ENCODE measurements at places on chromosomes 7 and 10.
A peak's percentile ranks its signal among the peaks of the same experiment; 100 is the strongest.

DNA sequence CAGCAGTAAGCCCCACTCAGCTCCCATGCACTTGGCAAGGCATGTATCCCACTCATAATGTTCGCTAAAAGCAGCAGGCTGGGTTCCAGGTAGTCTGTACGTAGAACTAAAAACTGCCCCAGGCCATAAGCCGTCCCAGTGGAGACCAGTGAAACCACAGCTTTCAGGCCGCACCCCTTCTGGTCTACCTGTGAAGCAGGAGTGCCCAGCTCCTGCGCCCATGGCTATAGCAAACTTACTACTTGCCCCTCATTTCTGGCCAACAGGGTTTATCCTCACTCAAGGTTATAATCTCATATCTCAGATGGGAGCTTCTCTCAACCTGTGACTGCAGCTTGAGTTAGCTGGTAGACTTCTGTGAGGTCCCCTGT lies 338.2 kb upstream of the LRRTM3 start:
- DNase-seq, result no peak

GRCh38 chr7:83930262-83930661 lies 264.3 kb downstream of the SEMA3A start:
- DNase-seq, result peak; percentile 50

- no peak for DNase-seq
Observed at GRCh38 chr10:9301148-9301547, 1246.7 kb downstream of the GATA3 start.

- DNase-seq, result peak; percentile 14
Observed at GRCh38 chr7:69654381-69654780, 56.1 kb downstream of the AUTS2 start.

DNA sequence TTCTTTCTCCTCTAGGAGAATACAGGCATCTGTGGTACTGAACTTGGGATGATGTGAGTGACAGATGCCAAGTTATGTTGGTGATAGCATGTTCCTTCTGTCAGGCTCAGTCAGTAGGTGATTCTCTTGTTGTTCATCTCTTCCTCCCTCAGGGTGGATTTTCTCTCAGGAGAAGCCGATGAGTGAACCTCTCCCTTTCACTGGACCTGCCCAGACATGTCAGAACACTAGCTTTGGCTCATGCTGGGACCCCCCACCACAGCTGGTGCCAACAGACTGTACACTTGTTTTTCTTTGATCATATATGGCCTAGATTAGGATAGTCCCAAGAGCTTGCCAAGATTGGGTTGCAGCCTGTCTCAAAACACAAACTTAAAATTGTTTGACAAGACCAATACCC lies 129.4 kb downstream of the BMPER start:
- DNase-seq, result no peak

DNA sequence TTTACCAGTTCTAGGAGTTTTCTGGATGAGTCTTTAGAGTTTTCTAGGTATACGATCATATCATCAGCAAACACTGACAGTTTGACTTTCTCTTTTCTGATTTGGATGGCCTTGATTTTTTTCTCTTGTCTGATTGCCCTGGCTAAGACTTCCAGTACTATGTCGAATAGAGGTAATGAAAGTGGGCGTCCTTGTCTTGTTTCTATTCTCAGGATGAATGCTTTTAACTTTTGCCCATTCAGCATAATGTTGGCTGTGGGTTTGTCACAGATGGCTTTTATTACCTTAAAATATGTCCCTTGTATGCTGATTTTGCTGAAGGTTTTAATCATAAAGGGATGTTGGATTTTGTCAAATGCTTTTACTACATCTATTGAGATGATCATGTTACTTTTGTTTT lies 223.2 kb upstream of the COBL start:
- DNase-seq, result no peak

GRCh38 chr7:1856888-1857441 lies 186.9 kb downstream of the ELFN1 start:
- DNase-seq, result no peak

- peak; percentile 93 for DNase-seq
Observed at GRCh38 chr7:63900394-63901203, 98.0 kb upstream of the ZNF722 start.

DNA sequence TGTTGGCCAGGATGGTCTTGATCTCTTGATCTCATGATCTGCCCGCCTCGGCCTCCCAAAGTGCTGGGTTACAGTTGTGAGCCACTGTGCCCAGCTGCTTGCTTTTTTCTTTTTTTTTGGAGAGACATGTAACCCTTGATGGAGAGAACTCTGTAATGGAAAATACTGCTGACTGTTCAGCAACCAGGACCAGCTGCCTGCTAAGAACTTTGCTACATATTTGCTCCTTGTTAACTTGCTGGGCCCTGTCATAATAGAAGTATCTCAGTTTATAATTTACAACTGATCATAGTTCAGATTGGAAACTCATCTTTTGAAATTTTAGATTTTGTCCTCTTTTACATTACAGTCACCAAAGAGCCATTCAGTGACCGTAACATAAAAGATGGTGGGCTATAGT lies 34.9 kb downstream of the TASOR2 start:
- DNase-seq, result no peak

DNA sequence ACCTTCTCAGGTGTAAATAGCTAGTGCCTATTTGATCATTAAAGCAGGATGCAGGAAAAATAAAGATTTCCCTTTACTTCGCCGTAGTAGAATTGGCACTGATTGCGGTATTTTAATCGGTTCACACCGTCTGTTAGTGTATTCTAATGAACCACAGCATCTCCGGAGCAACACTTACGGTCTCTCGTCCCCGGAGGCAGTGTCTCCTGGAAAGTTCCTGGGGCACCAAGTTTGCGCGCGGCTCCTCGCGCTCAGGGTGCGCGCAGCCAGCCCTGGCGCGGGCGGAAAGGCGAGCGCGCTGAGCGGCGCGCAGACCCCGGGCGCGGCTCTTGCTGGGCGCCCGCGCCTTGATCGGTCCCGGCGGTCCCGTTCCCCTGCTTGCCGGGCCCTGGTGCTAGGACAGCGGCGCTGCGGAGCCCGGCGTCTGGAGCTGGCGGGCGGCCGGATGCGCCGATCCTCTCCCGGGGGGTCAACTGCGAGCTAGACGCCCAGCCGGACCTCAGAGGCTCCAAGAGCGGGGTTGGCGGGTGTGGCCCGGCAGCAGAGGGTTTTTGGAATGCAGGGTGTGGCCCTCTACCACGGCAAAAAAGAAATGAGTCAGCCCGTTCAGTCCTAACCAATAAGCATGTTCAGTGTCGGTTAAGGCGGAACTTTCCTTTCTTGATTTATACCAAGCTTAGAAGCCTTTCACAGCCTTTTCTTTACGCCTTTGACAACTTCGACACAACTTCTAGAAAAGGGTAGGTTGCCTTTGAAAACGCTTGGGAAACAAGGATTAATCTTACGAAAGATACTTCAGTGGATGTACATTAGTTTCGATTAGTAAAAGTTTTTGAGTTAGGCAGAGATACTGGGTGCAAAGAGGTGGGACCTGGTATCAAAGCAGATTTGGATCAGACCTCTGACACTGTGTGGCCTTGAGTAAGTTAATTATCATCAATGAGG lies 166.8 kb upstream of the ASAH2 start:
- DNase-seq, result peak; percentile 89

- DNase-seq, result no peak
Observed at GRCh38 chr10:16597656-16598055, 76.0 kb upstream of the C1QL3 start.

DNA sequence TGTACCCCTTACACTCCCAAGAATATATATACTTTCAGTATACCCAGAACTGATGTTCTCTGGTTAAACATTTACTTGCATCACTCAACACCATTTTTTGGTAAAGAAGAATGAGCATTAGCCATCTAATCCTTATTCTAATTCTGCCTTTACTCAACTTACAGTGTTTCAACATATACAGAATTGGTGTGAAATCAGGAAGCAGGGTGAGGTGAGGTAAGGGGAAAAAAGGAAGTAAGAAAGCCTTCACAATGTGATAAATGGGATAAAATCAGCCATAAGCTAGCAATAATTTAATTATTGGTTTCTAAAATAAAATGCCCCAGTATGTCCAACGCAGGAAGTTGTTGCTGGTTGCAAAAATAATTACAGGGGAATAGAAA lies 605.4 kb downstream of the KCNMA1 start:
- peak; percentile 9 for DNase-seq

DNA sequence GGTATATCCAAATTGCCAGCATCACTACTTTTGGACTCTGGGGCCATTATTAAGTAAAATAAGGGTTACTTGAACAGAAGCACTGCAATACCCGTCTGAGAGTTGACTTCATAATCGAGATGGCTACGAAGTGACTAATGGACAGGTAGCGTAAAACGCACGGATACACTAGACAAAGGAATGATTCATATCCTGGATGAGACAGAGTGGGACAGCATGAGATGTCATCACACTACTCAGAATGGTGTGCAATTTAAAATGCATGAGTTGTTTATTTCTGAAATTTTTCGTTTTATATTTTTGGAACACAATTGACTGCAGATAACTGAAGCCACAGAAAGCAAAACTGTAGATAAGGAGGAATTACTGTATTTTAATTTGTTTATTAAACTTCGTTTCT lies 421.5 kb upstream of the LRGUK start:
- DNase-seq, result no peak

DNA sequence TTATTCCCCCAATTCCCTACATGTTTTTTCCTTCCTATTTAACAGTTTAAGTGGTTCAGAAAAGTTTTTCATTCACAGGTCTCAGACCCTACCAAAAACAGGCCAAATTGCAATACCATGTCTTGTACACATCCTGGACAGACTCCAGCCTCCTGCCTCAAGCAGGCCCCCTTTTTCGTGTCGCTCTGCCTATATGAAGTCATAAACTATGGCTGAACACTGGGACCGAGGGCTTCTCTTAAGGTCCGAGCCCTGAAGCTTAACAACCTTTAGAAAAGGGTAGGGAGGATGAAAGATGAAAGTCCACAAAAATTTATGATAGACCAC lies 1.4 kb downstream of the FBXW4 start:
- DNase-seq, result peak; percentile 72

DNA sequence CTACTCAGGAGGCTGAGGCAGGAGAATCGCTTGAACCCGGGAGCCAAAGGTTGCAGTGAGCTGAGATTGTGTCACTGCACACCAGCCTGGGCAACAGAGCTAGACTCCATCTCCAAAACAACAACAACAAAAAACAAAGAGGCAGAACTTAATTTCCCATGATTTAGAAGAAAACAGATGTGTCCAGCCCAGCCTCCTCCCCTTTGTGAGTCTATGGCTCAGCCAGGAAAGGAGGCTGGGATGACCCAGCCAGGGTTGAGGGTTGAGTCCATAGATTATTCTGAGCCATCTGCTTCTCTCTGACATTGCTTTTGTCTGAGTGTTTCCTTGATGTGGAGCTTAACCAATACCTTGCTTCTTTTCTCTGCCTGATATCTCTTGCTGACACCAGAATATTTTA lies 994.1 kb downstream of the TYW1 start:
- DNase-seq, result no peak

DNA sequence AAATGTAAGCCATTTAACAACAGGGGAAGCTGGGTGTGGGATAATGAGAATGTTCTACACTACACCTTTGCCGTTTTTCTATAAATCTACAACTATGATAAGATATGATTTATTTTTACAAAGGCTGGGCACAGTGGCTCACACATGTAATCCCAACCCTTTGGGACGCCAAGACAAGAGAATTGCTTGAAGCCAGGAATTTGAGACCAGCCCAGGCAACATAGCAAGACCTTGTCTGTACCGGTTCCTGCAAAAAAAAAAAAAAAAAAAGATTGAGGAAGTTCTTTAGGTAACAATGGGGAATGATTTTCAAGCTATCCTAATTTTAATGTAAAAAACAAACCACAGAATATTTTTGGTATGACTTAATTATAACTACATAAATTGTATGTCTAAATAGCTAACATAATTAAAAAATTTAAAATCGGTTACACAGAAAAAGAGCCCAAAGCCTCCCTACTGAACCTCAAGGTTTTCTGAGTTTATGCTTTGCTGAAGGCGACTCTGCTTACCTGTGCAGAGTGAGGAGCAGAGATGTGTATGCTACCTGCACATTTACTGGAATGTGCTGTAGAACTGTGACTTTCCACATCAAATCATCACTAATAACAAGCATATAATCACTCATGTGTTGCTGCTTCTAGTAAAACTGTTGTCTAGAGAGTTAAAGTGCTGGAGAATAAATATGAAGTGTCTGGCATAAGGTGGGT lies 163.4 kb downstream of the ATE1 start:
- DNase-seq, result no peak

- no peak for DNase-seq
Observed at GRCh38 chr7:41188163-41189130, 514.4 kb downstream of the INHBA start.

GRCh38 chr7:101788517-101788916 lies 28.9 kb upstream of the CUX1 start:
- no peak for DNase-seq

- DNase-seq, result no peak
Observed at GRCh38 chr10:100158044-100158805, 27.6 kb downstream of the ERLIN1 start.

- DNase-seq, result peak; percentile 23
Observed at GRCh38 chr7:100829150-100829716, 1.9 kb upstream of the EPHB4 start.

DNA sequence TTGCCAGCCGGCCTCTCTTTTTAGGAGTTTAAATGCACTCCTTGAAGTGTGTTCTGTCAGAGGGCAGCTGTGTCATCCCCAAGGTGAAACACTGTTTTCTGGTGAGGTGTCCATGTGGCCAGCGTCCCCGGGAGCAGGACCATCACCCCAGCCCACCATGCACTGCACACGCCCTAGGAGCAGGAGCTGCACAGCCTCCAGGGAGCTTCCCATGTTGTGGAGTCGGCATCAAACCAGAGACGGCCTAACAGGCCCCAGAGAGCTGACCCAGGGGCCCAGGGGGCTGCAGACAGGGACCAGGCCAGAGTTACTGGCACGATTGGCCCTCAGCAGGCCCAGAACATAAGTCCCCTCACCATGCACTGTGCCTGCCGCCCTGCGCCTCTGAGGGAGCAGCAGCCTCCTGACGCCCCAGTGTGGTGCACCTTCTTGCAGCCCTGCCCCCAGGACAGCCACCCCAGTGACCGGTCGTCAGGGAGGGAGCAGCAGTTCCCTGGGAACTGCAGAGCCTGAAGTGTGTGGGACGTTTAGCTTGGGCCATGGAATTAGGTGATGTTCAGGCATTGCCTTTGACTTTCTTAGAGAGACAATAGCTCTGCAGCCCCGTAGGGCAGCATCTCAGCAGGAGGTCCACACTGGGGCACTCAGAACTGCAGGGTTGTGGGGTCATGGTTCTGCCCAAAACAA lies 97.9 kb downstream of the NKX6-2 start:
- DNase-seq, result no peak

Data from common myeloid progenitor, CD34-positive (primary cell).